IPS DF 6.9 (cell line): ENCODE measurements at places on chromosomes 4 and X.

GRCh38 chrX:154115750-154116149 lies 18.2 kb upstream of the MECP2 start:
- DNase-seq: no peak

- DNase-seq: no peak
Measured at GRCh38 chr4:188627892-188628291, 488.7 kb downstream of the TRIML1 start.

- DNase-seq: no peak
Measured at GRCh38 chrX:54386314-54386713, 28.5 kb upstream of the WNK3 start.

DNA sequence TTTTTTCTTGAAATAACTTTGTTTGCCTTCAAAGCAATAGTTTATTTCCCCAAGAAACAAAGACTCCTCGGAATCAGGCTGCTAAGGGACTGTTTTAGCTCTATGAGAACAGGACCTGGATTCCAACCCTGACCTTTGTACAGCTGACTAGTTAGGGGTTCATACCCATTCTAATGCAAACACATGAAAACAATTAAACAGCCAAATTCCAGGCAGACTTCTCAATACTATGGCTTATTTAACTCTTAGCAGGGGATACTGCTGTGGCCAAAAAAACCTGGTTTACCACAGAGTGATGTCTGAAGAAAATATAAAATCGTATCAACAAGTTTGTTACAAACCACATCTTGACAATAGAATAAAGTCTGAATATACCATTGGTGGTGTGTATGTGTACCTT lies 129.6 kb upstream of the INTU start:
- DNase-seq: peak; percentile 25

DNA sequence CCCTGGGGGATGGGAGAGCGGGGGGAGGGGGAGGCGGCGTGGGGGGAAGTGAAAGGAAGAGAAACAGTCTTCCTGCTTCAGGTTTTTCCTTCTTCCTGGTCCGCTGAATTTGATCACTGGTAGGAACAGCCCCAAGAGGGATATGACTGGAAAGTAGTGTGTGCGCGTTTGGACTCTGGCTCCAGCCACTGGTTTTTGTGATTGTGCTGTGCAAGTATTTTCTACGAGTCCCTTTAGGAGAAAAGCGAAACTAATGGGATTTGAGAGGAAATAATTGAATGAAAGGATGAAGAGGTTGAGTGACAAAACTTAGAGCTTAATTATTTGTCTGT lies 836 bp downstream of the PRRG1 start:
- DNase-seq: no peak

DNA sequence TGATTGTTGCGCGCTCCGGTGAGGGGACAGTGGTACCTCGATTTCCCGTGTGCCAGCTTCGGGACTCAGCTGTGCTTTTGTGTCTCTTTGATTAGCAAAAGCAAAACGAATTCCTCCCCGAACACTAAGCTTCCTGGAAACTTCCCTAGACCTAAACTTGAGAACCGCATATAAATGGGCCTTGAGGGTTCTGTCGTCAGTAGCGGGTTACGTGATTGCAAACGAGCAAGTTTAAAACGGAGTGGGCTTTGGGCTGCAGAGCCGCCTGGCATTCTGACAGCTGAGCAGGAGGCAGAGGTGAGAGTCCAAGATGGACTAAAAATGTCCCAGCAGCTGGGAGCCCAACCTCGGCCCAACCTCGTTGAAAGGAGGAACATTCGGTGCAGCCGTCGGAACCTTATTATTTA lies 1.2 kb upstream of the TAPT1 start:
- no peak for DNase-seq

GRCh38 chr4:53914313-53915016 lies 149.9 kb downstream of the CHIC2 start:
- DNase-seq: no peak

GRCh38 chr4:110289601-110290100 lies 91.2 kb upstream of the ELOVL6 start:
- DNase-seq: no peak

DNA sequence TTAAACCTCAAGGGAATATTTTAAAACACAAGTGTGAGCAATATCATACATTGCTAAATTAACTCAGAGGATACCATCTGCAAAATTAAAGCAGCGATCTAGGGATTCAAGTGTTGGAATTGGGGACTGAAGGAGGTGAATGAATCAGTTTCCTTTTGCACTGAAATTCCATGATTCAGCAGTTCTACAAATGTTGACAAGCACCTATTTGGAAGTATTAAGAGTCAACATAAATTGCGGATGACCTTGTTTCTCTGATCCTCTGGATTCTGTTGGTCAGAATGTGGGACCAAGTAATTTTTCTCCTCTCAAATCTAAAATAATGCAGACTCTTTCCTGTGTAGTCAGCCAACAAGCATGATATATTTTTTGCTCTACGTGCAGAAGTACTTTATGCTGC lies 78.8 kb downstream of the LDB2 start:
- DNase-seq: no peak

GRCh38 chr4:3044870-3045819 lies 29.2 kb downstream of the HTT-AS start:
- no peak for DNase-seq

DNA sequence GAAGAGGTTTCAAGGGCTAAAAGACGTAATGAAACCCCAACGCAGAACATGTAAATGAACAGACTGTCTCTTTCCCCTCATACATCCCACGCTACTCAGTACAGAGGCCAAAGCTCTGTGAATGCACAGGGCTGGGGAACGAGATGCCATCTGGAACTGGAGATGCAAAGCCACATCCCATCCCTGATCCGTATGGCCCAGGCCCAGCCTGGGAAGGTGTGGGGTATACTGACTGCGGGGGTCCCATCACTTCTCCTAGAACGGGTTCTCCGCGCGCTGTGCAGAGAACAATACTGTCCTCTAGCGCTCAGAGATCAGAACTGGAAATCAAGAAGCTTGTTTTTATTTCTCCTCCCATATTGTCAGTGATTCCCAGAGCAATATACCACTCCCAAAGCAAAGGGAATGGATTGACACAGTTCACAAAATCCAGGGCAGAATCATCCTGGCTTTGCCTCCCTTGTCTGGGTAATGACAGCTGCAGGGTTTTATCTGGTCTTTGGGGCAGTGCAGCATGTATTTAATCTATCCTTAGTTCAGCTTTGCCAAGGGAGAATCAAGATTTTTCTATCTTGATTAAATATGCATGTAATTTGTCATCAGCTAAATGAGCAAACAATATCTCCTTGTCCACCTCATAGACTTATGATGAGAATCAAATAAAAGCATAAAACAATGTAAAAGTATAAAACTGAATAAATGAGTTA lies 47.3 kb upstream of the TLR3 start:
- DNase-seq: peak; percentile 70

GRCh38 chr4:138788857-138789256 lies 226.7 kb upstream of the NOCT start:
- no peak for DNase-seq

DNA sequence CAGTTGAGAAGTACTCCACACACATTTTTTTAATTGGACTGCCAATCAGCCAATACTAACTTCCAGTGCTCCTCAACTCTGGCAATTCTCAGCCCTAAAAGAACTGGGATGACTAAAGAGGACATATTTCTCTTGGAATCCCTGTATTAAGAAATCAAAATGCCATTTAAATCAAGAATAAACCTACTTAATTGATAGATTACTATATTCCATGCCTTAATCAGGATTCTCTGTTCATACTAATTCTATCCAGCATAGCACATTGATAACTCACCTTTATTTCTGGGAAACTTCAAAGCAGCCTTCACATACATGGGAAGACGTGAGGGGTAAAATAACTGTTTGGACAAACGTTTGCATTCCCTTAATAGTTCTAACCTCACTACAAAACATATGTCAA lies 93.0 kb upstream of the DKK2 start:
- DNase-seq: no peak

- no peak for DNase-seq
Measured at GRCh38 chrX:134990801-134991481, at the start of gene SMIM10. Gene SMIM10, plus strand, starts transcription at chrX:134990991. Its CDS starts 105 bp downstream, at chrX:134991096.

DNA sequence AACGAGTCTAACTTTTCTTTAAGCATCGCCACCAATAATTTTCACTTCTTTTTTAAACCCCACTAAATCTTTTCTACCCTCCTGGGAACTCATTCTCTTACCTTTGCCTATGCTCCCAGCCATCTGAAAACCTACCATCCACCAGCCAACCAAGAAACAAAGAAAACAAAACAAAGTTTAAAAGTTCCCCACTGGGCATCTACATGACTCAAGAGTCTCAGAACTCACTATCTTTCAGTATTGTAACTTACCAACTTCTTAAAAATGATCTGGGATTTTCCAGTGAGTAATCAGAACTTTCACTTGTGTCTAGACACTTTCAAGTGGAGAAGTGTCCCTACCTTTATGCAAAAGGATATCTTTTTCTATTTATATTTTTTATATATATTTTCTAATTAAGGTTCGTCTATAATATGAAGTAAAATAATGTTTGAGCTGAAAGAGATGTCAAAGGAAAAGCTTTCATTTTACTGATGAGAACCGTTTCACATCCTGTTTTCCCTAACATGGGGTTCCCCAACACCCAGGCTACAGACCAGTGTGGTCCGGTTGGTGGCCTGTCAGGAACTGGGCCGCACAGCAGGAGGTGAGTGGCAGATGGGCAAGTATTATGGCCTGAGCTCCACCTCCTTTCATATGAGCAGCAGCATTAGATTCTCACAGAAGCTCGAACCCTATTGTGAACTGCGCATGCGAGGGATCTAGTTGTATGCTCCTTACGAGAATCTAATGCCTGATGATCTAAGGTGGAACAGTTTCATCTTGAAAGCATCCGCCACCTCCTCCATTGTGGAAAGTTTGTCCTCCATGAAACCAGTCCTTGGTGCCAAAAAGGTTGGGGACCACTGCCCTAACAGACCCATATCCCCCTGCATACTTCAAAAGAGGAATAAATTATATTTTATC lies 9.8 kb upstream of the TIGD2 start:
- no peak for DNase-seq

- DNase-seq: no peak
Measured at GRCh38 chr4:84484236-84484635, 14.9 kb downstream of the NKX6-1 start.

DNA sequence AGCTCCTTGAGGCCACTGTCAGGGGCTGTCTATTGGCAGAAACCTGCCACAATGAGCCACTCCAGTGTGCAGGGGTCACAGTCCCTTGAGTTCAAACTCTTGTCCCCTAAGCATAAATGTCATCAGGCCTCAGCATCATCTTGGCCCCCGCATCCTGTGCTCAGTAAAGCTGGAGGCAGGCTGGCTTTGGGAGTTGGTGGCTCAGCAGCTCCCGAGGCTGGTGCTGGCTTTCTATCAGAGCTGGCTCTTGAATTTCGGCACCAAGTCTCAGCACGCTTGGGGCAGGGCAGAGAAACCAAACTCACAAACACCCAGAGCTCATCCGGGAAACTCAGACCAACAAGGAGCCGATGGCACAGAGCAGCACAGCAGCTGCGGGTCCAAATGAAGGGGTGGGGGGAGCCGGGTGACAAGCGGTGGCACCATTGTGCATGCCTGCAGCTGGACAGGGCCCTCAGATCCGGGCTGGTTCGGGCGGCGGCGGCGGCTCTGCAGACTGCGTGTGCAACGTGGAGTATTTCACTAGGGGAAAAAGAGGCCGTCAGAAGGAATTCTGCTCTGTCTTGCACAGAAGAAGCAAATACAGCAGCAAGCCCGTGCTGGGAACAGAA lies 75.5 kb downstream of the MTMR1 start:
- no peak for DNase-seq

DNA sequence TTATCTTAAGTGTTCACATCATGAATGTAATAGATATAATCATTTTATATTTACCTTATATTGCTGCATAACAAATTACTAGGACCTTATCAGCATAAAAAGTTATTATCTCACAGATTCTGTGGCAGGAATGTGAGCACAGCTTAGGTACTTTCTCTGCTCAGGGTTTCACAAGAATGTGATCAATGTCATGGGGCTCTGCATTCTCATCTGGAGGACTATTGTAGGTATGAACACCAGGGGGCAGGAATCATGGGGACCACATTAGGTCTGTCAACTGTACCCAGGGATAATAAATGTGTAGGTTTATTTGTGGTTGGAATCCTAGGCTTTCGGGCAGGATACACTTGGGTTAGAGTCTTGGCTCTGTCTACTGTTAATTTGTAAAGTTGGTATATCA lies 519.2 kb downstream of the ARAP2 start:
- peak; percentile 18 for DNase-seq

- no peak for DNase-seq
Measured at GRCh38 chr4:27048429-27049238, 188.0 kb downstream of the STIM2 start.

GRCh38 chr4:133146574-133147241 lies 2.4 kb upstream of the PCDH10 start:
- no peak for DNase-seq

- DNase-seq: no peak
Measured at GRCh38 chr4:111128327-111128726, 505.4 kb upstream of the PITX2 start.

- no peak for DNase-seq
Measured at GRCh38 chr4:177293208-177294033, 16.3 kb upstream of the NEIL3 start.

DNA sequence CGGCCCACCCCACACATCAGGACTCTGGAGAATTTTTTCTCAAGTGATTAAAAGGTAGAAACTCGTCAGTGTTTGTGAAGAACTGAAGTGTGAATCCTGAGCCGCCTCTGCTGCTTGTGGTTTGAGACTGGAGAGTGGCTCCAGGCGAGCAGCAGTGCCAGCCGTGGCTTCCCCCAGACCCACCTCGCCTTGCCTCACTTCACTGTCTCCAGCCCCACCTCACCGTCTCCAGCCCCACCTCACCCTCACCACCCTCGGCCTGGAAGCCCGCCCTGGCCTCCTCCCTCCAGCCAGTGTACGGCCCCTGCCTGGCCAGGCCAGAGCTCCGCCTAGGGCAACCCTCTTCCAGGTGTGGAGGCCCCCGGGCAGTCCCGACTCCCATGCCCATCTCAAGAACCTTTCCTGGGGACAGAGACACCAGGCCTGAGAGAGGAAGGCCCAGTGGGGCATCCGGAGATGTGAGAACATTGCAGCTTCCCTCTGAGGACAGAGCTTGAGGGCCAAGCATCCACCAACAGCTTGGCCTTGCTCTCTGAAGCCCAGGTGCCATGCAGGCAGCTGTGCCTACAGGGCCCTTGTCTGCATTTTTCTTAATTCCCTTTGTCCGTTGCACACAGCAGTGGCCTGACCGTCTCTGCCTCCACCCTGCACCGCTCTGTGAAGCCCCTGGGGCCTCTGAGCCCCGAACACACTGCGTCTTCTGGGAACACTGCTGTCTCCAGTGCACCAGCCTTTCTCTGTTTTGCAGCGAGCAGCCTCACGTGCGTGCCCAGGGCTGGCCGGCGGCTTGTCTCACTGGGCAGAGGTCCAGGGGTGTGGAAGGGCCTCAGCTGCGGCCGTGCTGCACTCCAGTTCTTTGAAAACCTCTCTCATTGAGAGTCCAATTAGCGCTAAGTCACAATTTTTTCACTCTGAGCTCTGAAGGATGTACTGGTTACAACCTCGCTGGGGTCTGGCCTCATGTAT lies 13.8 kb downstream of the SH3BP2 start:
- DNase-seq: no peak

DNA sequence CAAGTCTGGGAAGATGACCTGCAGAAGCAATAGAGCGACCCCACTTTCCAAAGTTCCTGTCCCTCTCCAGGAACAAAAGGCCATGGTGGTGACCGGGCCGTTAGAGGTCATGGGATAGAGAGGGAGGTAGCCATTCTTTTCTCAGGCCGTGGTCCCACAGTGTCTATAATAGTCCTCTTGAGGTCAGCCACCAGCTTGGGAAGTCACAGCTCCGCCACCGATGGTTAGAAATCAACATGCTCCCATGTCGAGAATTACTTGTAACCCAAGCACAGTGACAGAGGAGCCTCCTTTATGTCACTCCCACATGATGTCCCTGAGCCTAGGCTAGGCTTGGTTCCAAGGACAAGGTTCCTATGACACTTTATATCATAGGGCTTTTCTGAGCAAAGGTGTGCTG lies 48.3 kb upstream of the CBR4 start:
- no peak for DNase-seq
